ENCODE measurements at places on chromosomes 16 and 17.
A peak's percentile ranks its signal among the peaks of the same experiment; 100 is the strongest.

- peak; percentile 15 for DNase-seq
Measured at GRCh38 chr16:74107795-74108610, 188.6 kb upstream of the PSMD7 start.

DNA sequence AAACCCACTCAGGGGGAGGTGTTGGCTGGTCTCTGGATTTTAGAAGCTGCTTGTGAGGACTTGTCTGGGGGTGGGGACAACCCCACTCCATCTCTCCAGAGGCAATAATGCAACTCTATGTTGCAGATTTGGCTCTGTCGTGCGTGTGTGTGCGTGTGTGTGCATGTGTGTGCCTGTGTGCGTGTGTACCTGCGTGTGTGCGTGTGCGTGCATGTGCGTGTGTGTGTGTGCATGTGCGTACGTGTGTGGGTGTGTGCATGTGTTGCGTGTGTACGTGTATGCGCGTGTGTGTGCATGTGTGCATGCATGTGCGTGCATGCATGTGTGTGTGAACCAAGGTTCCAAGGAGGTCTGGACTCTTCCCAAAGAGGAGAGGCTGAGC, 120.4 kb upstream of the LHX1 start:
- no peak for DNase-seq

DNA sequence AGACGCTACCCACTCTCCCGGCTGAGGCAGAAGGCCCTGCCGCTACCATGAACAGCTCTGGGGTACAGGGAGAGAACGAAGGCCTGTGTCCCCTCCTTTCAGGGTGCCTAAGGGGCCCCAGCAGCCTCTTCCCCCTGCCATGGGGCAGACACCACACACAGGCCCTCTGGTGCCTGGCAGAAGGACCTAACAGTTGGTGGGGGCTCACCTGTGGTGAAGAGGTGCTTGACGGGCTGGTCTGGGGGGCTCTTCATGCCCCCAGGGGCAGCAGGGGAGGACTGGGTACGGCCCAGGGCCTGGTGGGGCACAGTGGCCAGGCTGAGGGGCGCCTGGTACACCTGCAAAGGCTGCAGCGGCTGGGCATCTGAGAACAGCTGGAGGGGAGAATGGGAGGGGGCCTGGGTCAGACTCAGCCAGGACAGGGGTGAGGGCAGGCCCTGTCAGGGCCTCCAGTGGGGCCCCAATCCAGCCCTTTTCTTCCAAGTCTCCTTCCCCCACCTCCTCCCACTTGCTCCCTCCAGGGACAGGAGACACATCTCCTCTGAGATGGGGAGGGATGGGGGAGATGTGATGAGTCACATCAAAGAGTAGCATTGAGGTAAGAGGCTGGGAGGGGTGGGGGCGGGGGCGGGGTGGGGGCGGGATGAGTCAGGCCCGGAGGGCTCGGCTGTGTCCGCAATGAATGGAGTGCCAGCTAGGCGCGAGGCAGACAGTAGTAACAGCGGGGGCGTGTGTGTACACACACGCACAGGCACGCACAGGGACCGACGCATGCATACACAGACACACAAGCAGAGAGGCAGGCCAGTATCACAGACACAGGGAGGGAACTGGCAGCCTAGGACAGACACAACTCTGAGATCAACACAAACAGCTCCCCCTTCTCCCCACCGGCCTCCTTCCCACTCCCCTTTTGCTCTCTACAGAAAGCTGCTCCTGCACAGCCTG, 16.1 kb downstream of the G6PC3 start:
- peak; percentile 80 for DNase-seq

DNA sequence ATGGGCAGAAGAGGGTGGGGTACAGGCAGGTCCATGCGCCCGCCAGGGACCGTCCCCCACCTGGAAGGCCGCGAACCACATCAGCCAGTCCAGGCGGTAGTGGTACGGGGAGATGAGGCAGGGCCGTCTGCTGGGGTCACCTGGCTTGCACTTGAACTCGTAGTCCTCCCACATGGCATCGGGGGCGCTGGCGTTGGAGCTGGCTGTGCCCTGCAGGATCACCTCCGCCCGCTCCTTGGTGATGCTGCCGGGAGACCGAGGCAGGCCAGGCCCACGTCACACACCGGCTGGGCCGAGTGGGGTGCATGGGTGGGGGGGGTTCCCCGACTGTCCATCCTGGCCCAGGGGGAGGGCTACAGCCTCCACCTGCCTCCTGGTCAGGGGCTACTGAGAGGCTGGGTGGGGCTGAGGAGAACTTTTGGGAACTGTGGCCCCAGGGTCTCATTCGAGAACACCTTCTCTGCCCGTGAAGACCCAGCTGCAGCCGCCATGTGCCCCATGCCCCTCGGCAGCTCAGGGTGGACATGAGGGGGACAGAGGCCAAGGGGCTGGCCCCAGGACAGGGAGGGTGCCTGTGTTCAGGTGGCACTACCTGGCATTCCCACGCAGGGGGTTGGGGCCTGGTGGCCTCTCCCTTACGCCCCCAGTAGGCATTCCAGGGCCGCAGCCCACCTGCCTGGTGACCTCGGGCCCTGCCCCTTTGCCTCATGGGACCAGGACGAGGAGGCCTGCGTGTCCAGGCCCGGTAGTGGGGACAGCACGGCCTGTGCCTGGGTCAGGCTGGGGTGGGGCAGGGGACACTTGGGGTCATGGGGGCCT, 69.5 kb upstream of the GNG13 start:
- no peak for DNase-seq

GRCh38 chr17:15965528-15965927, 20.6 kb downstream of the ADORA2B start:
- no peak for DNase-seq

- DNase-seq, result peak; percentile 93
Measured at GRCh38 chr16:85204242-85205010, 92.2 kb upstream of the CIBAR2 start.

DNA sequence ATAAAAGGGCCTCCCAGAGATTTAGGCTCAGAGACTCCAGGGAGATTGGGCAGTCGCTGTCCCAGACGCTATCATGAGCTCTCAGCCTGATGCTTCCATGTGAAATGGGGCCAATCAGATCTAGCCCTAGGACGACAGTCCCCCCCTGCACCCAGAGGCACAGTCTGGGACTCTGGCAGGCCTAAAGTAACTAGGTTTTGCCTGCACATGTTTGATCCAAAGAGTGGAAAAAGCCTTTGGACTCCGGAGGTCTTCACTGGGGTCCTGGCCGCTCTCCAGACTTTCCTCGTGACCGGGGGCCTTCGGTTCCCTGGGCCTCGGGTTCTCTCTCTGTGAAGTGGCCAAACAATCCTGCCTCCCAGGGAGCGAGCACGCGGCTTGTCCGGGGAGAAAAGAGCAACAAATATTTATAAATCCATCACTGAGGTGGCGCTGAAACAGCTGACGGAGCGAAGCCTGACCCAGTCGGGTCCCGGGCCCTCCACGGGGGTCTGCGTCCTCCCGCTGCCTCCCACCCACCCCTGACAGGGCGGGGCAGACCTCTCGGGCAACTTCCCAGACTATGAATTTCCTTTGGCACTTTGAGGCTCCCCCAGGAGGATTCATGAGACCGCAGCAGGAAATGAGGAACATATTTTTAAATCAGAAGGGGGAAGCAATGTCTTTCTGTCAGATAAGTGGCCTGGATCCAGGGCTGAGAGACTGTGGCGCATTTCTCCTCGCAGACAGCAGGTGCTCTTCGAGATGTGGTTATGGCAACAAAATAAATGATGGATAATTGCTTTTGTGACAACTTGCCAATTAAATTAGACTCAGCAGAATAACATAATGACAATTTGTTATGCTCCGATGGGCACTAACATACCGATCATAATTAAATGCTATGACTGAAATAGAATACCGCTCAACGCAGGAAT, 38.9 kb downstream of the MRPS23 start:
- peak; percentile 54 for DNase-seq

- DNase-seq, result no peak
Measured at GRCh38 chr17:8740486-8740885, 4.2 kb downstream of the CCDC42 start.

GRCh38 chr17:5901731-5902130, 168.4 kb upstream of the WSCD1 start:
- no peak for DNase-seq

DNA sequence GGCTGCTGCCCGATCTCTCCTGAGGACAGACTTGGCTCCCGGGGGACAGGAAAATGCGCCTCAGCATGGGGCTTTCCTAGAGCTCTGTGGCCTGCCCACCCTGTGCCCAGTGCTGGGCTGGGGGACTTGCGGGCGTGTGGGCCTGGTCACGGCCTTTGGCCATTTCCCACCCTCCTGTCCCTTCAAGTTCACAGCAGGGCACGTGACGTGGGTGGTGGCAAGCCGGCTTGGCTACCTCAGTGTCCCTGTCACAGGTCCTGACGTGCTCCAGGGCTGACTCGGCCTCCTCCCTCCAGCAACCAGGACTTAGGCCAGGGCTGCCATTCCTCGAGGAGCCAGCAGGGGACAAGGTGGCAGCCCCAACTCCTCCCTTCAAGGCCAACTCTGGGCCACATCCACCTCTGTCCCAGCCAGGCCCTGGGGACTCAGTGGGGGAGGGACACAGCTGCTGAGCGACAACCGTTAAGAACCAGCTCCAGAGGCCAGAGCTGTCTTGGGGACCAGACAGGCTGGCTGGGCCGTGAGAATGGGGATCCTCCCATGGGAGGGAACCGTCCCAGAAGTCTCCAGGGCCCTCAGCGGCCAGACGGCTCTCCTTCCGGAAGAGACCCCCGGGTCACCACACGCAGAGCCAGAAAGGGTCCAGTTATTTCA, 981 bp upstream of the UNC13D start:
- peak; percentile 79 for DNase-seq

GRCh38 chr16:70736465-70737376, 50.9 kb upstream of the MTSS2 start:
- no peak for DNase-seq

GRCh38 chr17:81572563-81573168, 20.5 kb upstream of the FAAP100 start:
- no peak for DNase-seq

DNA sequence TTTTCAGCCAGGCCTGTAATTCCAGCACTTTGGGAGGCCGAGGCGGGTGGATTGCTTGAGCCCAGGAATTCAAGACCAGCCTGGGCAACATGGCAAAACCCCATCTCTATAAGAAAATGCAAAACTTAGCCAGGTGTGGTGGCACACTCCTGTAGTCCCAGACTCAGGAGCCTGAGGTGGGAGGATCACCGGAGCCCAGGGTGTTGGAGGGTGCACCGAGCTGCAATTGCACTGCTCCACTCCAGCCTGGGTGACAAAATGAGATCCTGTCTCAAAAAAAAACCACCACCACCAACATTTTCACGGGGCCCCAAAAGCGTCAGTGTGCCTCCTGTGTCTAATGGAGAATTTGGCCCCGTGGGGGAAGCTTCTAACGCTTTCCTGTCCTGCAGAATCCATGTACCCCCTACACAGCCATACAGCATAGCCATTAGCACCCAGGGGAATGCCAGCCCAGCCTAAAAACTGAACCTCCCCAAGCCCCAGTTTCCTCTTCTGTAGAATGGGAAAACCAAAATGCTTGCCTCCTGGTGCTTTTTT, 22.2 kb upstream of the MAP3K14 start:
- DNase-seq, result no peak

DNA sequence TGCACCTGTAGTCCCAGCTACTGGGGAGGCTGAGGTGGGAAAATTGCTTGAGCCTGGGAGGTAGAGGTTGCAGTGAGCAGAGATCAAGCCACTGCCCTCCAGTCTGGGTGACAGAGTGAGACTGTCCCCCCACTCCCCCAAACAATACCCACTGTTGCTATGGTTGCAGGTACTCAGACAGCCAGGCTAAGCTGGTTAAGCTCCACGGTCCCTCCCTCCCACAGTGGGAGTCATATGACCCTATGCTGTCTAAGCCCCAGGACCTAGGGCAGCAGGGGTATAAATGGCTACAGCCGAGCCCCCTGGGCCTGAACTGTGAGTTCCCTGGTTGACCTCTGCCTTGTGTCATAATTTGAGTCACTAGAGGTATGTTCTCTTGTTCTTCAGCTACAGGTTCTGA, 15.9 kb upstream of the RPRML start:
- no peak for DNase-seq

DNA sequence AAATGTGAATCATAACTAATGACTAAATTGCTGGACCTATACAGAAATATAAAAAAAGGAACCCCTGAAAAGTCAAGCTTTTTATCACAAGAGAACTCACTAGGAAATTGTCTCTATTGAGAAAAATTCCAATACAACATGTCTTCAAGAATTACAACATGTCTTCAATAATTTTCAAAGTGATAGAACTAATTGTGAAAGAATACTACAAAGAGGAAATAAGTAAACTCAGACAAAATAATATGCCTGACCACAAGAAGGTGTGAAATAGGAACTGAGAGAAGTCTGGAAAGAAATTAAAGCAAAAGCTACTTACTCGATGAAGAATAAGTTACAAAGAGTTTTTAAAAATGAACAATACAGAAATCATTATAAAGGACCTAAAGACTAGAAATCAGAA, 29.9 kb upstream of the OR1G1 start:
- no peak for DNase-seq

GRCh38 chr16:27778171-27778925, 228.4 kb downstream of the KATNIP start:
- no peak for DNase-seq

GRCh38 chr17:54439816-54440215, 460.8 kb upstream of the TOM1L1 start:
- no peak for DNase-seq

- DNase-seq, result no peak
Measured at GRCh38 chr17:74807925-74808324, 31.8 kb upstream of the NAT9 start.

GRCh38 chr16:55929181-55929580, 54.0 kb upstream of the CES5A start:
- DNase-seq, result no peak

DNA sequence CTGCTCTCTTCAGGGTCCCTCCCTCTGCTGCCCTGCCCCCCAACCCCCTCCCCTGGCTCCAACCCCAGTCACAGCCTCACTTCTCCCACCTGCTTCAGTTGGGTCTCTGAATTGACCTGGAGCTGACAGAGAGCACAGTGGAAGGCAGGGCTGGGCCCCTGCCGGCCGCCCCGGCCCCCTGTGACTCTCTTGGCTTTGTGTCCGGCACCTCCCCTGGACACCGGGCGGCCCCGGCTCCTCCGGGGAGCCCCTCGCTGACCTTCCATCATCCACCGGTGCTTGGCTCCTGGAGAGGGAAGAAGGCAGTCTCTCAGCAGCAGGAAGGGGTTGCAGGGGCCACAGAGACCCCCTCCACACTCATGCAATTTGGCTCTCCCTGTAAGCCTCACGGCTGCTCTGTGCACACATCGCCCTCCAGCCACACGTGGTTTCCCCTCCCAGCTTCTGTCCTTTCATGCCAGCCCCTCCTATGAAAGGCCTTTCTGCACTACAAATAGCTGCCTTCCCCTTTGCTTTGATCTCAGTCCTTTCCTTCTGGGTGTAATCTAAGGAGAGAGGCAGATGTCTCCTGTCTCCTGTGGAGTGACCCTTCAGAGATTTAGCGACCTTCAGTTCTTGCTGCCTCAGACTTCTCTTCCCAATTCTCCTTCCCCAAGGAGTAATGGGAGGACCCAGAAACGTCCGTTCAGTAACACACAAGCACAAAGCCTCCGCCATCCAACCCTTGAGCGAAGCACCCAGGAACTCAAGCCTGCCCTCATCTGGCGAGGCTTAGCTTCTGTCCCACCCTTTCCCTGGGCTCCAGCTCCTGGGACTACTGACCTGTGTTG, 8.3 kb downstream of the NKIRAS2 start:
- DNase-seq, result peak; percentile 36

- no peak for DNase-seq
Measured at GRCh38 chr16:25575363-25575762, 116.4 kb upstream of the HS3ST4 start.

- DNase-seq, result peak; percentile 52
Measured at GRCh38 chr16:4213737-4214136, 28.1 kb downstream of the SRL start.

- DNase-seq, result no peak
Measured at GRCh38 chr17:62030264-62030663, 34.8 kb downstream of the MED13 start.

Data from cardiac fibroblast (primary cell).